Forelimb muscle (tissue), 1 donor: ENCODE measurements at places on chromosomes 1 and 21. TPM values are rescaled to one million over a fixed set of nuclear protein-coding genes. Genes with fewer than 3 reads are reported as not detected.

SGIP1 gene
- polyA plus RNA-seq, result 1.6 TPM

GRCh38 chr21:46634966-46635323, 529 bp upstream of the PRMT2 start:
- DNase-seq, result peak; percentile 90

SYCP1 gene
- polyA plus RNA-seq, result not detected

GRCh38 chr1:240619906-240620621, 8.1 kb upstream of the GREM2 start:
- no peak for DNase-seq

GRCh38 chr1:86706018-86706635, 1.8 kb downstream of the SH3GLB1 start:
- DNase-seq, result no peak

DNA sequence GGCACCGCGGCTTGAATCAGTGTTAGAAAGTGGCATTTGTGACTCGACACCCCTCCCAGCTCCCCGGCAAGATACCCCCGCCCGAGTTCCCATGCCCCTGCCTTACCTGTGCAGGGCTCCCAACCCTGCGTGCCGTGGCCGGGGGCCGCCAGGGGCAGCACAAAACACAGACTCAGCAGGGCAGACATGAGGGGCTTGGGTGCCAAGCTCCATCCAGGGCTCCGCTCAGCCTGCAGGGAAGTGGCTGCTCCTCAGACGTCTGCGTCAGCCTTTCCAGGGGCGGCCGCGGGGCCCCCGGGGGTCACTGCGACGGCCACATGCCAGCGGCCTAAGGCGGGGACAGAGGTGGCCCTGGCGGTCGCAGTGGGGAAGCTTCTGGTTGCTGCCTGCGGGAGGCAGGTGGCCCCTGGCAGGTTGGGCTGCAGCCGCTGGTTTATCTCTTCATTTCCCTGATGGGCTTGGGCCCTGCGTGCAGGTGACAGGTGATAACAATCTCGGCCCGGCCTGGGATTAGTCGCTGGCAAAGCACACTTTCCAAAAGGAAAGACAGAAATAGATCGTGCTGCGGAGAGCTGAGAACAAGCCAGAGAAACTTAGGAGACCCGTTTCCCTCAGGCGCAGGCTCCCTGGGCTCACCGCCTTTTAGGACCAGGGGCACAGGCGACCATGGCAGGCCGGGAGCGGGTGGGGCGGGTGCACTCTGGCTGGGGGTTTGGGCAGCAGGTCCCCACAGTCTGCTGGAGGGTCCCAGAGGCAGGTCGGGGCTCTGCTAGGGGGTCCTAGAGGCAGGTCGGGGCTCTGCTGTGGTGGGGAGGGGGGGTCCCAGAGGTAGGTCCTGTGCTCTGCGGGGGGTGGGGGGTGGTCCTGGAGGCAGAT, at the start of gene TSPEAR:
Gene TSPEAR, minus strand, starts transcription at position 246 of the 876 bp plus-strand sequence. Its CDS starts 58 bp downstream, at position 188.
- DNase-seq, result no peak
